ENCODE measurements at places on chromosomes 2 and 18.

DNA sequence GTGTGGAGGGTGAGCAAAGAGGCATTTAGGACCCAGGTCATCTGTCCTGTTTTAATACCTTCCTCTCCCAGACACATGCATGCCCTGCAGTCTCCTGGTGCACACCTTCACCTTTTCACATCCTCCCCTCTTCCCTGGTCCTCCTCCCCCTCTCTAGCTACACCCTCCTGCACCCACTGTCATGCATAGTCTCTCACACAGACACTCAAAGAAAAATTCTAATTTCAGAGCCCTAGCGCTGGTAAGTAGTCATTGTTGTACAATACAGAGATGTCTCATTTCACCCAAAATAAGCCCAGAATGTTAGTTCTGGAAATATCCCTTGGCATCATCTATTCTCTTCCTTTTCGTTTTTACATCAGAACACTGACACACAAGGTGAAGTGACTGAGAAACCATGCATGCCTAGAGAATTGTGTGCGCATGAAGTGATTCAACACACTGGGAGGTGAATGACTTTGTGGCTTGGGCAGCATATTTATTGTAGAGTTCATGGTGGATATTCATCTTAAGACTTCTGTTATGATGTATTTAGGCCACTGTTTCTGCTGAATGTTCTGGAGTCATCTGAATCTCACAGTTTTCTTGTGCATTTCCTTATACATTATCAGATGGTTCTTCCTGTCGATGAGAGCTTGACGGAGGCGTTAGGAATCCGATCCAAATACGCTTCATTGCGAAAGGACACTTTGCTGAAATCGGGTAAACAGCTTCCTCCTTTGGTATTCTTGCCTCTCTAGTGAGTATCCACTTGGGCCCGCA lies 69.9 kb downstream of the COA5 start:
- no peak for DNase-seq

DNA sequence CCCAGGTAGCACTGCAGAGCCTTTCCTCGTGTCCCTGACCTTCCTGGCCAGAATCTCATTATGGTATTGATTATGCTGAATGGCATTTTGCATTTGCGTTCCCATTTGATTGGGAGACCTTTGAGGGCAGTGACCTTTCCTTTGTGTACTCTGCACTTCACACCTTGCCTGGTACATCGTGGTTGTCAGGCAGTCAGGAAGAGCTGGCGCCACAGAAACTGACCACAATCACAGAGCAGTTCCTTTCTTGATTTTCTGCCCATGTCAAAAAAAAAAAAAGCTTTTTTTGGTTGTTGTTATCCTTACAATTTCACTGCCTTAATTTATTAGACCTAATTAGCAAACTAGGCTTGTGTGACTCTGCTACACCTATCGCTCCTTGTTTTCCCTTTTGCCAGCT lies 8.9 kb upstream of the KLHL29 start:
- DNase-seq: no peak

DNA sequence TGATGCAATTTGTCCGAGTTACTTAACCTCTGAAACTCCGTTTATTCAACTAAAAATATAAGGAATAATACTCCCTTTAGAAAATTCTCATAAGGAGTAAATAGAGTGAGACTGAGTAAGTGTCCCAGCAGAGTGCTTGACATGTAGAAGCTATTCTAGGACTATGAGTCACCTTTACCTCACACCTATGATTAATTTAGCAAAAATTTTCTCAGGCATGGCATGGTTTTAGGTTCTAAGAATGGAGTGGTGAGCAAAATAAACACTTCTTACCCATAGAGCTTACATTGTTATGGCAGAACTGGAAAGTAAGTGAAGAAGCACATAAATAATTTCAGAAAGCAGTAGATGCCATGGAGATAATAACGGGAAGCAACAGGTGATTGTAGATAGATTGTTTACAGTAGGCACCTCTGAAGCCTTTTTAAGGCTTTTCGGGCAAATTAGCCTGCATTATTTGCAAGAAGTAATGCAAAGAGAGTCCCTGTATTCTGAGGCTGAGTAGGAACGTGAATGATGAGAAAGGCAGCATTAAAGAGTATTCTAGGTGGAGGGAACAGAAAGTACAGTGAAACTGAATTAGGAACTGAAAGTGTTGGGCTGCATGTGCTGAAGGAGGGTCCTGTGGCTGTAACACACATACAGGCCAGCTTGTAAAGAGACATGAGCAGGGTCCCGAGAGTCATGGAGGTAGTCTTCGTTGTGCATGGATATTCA lies 209.2 kb downstream of the ZNF407 start:
- DNase-seq: peak; percentile 61

DNA sequence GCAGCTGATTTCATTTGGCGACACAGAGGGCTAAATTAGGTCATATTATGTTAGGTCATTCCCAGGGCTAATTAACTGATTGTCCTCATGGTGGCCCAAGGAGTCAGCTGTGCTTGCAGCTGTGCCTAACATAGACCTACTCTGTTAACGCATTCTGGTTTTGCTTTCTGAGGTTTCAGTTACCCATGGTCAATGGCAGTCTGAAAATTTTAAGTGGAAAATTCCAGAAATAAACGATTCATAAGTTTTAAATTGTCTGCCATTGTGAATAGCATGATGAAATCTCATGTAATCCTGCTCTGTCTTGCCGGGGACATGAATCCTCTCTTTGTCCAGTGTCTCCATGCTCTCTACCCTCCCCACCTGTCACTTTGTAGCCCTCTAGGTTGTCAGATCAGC lies 168.7 kb downstream of the KCNS3 start:
- no peak for DNase-seq

DNA sequence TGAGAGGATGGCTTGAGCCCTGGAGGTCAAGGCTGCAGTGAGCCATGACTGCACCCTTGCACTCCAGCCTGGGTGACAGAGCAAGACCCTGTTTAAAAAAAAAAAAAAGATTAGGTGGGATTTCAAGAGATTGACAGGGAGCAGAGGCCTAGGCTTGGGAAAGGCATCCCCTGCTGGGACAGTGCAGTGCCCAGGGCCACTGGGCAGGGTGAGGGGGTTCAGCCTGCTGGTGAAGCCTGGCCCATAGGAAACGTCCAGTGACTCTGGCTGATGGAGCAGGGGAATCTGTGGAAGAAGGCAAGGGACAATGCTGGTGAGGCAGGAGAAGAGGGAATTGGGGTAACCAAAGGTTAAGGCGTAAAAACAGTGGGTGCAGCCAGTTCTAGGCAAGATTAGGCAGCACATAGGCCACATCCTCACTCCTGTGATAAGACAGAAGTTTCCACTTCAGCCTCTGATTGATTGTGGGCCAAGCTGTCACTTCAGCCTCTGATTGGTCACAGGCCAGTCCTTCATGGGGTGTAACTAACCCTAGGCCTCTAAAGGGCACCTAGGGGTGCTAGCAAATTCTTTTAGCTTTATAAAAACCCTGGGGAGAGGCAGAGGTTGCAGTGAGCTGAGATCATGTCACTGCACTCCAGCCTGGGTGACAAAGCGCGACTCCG lies 128.6 kb downstream of the MSH2 start:
- no peak for DNase-seq

GRCh38 chr2:196315388-196316049 lies 144.1 kb upstream of the STK17B start:
- DNase-seq: no peak

GRCh38 chr2:67289921-67290371 lies 107.2 kb upstream of the ETAA1 start:
- DNase-seq: no peak

GRCh38 chr2:3493615-3494007 lies 25.7 kb downstream of the ADI1 start:
- peak; percentile 55 for DNase-seq

GRCh38 chr2:27282892-27283291 lies 663 bp downstream of the TRIM54 start:
- DNase-seq: no peak

DNA sequence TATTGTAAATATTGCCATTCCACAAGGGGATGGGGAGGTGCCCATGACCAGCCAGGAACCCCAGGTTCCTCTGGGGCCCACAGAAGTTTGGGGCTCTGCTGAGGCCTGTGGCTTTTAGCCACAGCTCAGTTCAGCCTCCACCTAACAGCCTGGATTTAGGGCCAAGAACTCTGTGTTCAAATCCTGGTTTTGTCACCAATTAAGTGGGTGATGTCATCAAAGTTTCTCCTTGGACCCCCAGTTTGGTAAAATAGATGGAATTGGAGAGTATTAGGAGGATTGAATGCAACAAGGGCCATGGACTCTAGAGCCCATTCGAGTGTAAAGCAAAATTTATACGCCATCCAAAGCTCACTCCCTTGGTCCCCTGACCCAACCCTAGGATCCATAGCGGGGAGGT lies 3.2 kb upstream of the FEV start:
- no peak for DNase-seq

GRCh38 chr2:206873423-206873822 lies 65.9 kb upstream of the CPO start:
- no peak for DNase-seq

DNA sequence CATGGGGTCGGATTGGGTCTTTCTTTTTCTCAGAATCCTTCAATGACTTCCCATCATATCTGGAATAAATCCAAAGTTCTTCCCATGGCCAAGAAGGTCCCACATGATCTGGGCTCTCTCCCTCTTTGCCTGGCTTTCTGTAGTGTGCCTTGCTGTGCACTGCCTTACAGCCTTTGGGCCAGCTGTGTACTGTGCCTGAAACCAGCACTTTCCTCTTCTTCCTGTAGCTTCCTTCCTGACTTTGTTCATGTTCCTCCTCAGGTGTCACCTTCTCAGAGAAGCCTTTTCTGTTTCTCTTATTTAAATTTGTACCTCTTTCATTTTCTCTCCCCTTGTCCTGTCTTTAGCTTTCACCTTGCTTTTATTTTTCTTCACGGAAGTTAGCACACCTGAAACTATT lies 4.3 kb upstream of the CDCA7 start:
- DNase-seq: no peak

DNA sequence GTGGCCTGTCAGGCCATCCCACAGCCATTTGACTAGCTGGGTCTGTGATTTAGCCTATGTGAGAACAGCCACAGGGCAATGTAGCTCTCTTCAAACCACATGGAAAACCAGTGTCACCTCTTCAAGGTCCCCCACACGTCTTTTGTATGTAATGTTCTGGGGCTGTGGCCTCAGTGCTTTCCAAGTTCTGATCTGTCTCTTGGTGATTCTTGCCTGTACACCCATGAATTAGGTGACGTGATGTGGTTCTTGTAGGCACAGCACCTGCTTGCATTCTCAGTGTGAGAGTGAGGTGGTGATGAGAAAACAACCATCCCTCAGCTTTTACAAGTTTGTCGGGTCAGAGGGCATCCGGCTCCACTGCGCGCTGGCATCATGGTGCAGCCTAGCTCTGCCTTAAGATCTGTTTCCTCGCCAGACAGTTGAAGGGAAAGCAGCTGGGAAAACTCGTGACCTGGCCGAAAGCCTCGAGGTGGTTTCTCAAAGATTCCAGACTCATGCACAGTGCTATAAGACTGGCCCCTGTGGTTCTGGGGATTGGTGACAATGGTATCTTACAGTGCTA lies 125.8 kb downstream of the TANC1 start:
- DNase-seq: no peak

DNA sequence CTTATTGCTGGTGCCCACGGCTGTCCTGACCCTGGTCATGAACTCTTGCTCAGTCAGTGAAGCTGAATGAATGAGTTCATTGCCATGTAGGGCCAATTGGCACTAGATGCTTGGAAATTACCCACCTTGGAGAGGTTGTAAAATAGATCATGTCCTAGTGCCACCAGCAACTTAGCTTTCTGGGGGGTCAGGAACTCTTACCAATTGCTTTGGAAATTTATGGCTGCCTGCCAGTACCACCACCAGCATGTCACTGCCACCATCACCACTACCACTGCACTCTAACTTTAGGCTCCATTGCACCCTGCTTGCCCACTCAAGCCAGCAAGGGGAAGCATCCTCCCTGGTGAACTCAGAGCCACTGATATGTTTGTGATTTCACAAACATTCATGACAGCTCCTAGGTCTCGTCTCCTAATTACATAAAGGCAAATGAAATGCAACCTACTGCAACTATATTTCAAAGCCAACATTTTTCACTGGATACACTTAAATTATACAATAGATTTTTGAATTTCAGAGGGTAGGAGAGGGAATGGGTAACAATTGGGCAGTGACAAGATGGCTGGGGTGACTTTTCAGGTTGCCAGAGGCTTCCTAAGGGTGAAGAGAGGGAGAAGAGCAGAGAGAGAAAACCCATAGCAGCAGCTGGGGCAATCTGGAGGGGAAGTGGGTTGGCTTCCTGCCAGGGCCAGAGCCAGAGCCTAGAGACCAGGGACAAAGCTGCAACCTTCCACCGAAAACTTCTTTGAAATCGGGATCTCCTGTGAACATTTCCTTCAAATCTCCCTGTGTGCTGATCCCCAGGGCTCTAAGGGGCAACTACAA lies 3.5 kb upstream of the EMILIN1 start:
- DNase-seq: no peak

DNA sequence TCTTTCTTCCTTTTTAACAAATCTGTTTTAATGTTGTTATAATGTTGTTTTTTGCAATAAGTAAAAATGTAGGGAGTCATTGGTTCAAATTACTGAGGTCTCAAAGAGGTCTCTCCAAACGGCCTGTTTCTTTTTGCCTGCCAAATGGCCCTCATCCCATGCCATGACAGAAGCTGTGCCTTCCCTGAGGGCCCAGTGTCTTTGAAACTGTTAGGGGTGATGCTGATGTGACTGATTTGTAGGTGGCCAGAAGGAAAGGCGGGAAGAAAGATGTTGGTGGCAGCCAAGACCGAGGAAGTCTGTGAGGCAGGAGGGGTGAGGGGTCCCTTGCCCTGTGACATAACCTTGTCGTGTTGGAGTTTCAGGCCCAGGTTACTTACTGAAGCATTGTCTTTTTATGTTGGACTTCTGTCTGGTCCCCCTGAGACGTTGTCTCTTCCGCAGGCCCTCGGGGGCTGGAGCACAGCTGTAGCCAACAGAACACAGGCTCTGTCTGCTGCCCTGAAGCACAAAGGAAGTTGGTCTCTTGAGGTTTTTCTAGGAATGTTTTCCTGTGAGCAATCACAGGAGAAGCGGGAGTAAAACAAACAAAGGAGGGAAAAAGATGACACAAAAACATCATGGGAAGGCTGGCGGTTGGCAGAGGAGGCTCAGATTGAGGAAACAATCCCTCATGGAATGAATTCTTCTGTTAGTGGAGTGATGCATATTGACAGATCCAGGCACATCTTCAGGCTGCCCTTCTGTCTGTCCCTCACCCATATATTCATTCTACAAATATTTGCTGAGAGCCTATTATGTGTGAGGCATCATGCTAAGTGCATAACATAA lies 4.9 kb upstream of the ST3GAL5 start:
- no peak for DNase-seq

GRCh38 chr2:60499651-60500265 lies 53.7 kb downstream of the BCL11A start:
- no peak for DNase-seq

GRCh38 chr18:54263904-54264336 lies 5.4 kb upstream of the POLI start:
- DNase-seq: no peak

All from AG04450 (cell line).